Stimulated activated CD8-positive, alpha-beta memory T cell treated with anti-CD3 and anti-CD28 coated beads, Interleukin-15, amount 100 ng/mL, for 1 hour (primary cell): ENCODE measurements at places on chromosomes 6 and 20.

DNA sequence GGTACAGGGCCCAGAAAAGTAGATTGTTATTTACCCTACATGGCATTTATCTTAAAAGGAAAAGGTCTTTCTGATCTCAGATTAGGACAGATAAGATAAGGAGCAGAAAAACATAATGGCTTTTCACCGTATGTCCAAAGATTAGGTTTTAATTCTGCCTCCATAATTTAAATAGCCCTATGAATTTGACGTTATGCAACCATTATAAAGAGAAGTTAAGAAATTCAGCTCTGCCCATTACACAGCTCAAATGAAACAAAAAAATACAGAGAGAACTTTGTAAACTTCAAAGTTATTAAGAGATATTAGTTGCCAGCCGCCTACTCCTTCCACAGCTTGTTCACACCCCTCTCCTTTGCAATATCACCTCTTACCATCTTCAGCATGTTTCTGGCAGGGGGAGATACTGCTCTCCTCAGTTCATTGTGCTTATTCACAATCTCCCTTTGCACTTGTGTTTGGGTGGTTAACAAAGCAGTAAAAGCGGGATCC lies 8.1 kb downstream of the CRISP3 start:
- no peak for DNase-seq

- DNase-seq = no peak
Measured at GRCh38 chr6:135520781-135521180, 23.2 kb upstream of the AHI1 start.

- no peak for DNase-seq
Measured at GRCh38 chr6:16058201-16058928, 70.5 kb upstream of the MYLIP start.

GRCh38 chr6:2209226-2209809 lies 36.1 kb downstream of the GMDS start:
- DNase-seq = no peak

DNA sequence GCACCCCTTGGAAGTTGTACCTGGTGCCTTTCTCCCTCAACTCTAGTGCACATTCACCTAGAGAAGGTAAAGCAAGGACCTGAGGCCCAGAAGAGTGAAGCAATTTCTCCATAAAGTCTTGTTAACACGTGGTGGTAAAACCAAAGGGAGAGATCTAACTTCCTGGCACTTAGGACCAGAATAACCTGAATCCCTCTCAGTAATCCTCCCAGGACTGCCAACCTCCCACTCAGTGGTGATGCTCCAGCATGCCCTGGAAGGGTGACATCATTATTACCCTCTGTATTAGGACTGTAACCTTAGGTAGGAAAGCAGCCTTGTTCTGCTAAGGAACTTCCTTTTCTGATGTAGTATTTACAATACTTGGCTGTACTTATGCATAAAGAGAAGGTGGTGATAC lies 330.6 kb upstream of the MARCKS start:
- no peak for DNase-seq

- DNase-seq = no peak
Measured at GRCh38 chr6:91653076-91653723, 1066.3 kb upstream of the MAP3K7 start.

DNA sequence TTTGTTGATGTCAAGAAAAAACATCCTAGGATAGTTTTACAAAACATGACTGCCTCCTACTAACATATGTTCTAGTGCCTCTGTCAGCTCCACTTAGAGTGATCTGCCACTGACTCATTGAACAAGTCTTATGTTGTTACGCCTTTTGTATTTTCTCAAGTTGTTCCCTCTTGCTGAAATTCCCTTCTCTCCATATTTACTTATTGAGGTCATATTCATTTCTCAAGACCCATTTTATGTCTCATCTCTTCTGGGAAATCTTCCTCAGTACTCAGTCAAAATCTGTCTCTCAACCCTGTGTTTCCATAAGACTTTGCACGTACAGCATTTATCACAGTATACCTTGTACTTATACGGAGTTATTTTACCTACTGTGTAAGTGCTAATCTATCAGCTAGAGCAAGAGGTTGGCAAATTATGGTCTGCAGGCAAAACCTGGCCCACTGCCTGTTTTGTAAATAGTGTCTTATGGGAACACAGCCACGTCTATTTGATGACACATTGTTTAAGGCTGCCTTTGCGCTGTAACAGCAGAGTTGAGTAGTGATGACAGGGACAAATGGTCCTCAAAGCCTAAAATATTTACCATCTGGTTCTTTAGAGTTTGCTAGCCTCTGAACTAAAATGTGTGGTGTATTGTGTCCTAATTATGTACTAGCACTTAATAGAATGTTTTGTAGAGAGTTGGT lies 83.4 kb downstream of the ADGRB3 start:
- no peak for DNase-seq

DNA sequence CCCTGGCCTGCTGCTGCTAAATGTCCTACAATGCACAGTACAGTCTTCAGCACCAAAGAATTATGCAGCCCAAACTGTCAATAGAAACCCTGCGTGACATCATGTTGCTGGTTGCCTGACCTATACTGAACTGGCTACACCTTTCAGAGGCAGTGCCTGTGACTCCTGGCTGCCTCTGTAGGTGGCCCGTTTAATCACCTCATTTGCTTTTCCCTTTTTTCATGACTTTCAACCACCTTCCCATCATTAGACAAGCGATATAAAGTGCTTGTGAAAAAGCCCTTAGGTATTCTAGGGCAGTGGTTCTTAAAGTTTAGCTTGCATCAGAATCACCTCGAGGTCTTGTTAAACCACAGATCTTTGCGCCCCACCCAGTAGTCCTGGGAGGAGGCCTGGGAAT lies 33.0 kb upstream of the RIPOR2 start:
- DNase-seq = no peak

- DNase-seq = no peak
Measured at GRCh38 chr6:166839569-166839968, 116.8 kb downstream of the RNASET2 start.

- DNase-seq = no peak
Measured at GRCh38 chr20:31705598-31706597, 16.8 kb downstream of the BCL2L1 start.
